ENCODE measurements at places on chromosomes 4 and X.

- DNase-seq = no peak
Measured at GRCh38 chrX:11619441-11619840, 46.3 kb downstream of the ARHGAP6 start.

GRCh38 chr4:84324303-84325245 is 174.5 kb downstream of the NKX6-1 start:
- no peak for DNase-seq

GRCh38 chr4:120316416-120316815 is 249.8 kb upstream of the MAD2L1 start:
- no peak for DNase-seq

GRCh38 chrX:11908371-11908770 is 150.3 kb downstream of the MSL3 start:
- DNase-seq = no peak

GRCh38 chr4:174444390-174444789 is 77.9 kb downstream of the HPGD start:
- DNase-seq = no peak

- DNase-seq = no peak
Measured at GRCh38 chr4:38162240-38162784, 202.1 kb downstream of the PTTG2 start.

DNA sequence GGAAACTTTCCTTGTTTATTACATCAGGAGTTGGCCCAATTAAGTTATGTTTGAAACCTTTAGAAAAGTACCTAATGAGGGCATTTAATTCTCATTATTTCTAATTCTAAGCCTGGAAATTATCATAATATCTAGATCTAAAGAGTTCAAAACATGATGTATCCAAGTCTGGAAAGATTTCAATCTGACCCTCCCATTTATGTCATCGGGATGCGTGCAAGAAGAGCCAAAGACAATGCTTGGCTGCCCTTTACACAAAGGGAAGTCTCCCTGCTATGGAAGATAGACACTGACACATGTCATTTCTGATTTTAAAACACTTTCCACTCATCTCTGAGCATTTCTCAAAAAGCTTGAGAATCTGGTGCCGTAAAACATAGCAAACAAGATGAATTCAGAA is 222.4 kb downstream of the ANTXR2 start:
- DNase-seq = no peak

- DNase-seq = no peak
Measured at GRCh38 chrX:42708222-42708621, 69.7 kb downstream of the PPP1R2C start.

DNA sequence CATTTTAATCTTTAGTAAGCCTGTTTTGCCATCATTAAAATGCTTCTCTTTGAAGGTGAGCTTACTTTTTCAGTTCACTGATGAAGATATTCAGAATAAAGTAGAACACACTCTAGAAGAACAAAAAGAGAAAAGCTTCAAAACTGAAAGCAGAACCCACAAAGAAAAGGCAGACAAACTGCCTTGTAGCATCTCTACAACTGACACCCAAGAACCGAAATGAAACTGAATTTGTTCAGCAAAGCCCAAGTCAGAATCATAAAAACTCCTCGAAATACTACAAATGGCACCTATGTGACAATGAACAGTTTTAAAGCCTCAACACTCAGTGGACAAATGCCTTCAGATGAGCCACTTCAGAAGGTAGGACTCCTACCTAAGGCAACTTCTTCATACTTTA is 83.6 kb downstream of the MAML3 start:
- no peak for DNase-seq

- DNase-seq = no peak
Measured at GRCh38 chrX:26952213-26952612, 510.9 kb downstream of the PPP4R3C start.

DNA sequence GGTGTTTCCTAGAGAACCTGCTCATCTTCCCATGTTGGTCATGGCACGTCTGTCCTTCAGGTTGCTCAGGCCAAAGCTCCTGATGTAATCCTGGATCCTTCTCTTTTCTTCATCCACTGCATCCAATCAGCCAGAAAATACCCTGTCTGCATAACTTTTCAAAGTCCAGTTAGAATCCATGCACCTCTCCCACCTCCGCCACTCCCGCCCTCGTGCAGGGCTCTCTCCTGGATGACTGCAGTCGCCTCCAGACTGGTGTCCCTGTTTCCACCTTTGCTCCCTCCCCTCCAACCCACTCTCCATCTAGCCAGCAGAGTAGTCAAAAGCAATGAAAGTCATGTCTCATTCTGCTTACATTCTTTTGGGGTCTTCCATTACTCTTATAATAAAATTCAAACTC is 16.0 kb downstream of the CNGA2 start:
- DNase-seq = no peak

GRCh38 chr4:13540446-13541175 is 3.7 kb downstream of the NKX3-2 start:
- DNase-seq = no peak

- DNase-seq = no peak
Measured at GRCh38 chrX:119093991-119094735, 21.4 kb downstream of the CT47C1 start.

DNA sequence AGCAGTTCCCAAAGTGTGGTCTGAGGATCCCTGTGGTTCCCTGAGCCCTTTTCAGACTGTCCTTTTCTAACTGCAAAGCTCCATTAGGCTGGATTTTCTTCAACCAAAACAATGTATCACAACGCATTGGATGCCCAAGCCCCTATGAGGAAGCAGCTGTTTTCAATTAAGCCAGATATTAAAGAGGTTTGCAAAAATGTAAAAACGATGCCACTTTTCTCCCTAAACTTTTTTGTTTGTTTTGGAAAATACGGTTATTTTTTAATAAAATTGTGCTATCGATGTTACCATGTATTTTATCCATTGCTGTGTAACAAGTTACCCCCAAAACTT is 170.4 kb upstream of the BCOR start:
- no peak for DNase-seq

GRCh38 chr4:73451981-73452747 is 16.1 kb downstream of the AFP start:
- no peak for DNase-seq

DNA sequence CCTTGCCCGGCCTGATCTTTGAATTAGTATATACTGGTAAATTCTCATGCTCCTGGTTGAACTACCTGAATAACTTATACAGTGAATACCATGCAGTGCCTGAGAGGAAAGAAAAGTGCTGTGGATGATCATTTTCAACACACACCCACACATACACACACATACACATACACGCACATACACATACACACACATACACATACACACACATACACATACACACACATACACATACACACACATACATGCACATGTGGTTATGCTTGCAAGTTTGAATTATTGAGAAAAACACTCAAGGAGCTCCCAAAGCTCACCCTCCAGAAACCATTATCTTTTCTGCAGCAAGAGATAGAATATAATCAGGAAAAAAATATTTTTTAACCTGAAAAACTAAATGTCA is 366.9 kb upstream of the RASGEF1B start:
- no peak for DNase-seq

DNA sequence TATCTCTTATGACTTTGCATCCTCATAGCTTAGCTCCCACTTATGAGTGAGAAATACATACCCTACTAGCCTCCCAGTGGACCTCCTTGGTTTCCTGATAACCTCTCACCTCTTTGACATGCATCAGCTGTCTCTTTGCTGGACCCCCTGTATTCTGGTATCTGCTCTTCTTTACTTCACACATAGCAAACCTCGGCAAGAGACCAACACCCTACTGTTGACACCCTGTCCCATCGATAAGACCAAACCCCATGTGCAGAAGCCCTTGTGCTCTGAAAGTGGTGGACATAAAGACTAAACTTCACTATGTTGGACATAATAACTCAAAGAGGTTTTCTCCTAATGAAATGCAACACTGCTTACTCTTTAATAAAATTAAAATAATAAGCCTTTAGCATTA is 75.7 kb downstream of the RNF150 start:
- no peak for DNase-seq

DNA sequence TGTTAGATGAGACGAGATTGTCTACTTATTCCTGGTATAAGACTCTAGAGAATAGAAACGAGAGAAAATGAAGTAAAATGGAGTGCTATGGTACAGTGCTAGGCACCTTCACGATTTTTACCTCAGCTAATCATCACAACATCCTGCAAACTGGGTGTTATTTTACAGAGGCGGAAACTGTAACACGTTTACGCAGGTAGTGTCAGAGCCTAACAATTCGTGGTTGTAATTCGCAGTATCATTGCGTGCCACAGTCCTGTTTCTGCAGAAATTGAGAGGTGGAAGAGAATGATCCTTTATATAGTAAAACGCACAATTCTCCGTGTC is 383 bp upstream of the TBC1D19 start:
- DNase-seq = no peak

DNA sequence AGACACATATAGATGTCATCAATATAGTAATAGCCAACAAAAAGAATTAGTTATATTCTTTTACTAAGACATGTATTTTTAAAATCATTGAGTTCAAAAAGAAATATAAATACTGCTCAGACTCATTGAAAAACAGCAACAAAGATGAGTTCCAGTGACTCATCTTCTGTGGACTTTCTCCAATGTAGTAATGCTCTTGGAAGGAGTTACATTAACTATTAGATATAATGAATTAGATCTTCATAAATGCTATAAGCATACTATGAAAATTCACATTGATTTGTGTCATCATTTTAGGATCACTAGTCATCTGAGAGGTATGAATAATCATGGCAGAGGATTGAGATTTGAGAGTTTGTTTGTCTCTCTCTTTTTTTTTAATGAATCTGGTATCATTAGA is 547.8 kb upstream of the PCDH7 start:
- DNase-seq = no peak

DNA sequence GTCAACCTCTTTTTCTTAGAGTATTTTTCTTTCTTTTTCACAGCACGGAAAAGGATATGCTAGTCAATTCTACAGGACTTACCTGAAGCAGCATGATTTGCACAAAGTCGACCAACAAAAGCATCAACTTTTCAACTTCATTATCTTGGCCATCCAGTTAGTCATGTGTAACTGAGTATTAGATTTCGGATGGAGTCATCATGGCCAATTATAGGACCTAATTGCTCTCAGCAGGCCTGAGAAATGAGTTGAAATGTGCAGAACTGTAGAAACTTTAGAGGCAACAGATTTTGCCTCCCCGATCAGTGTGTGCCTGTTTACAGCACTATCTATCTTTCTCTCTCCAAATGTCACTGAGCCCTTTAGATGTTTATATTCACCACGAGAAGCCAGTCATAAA is 41.0 kb downstream of the PCDH10 start:
- no peak for DNase-seq

DNA sequence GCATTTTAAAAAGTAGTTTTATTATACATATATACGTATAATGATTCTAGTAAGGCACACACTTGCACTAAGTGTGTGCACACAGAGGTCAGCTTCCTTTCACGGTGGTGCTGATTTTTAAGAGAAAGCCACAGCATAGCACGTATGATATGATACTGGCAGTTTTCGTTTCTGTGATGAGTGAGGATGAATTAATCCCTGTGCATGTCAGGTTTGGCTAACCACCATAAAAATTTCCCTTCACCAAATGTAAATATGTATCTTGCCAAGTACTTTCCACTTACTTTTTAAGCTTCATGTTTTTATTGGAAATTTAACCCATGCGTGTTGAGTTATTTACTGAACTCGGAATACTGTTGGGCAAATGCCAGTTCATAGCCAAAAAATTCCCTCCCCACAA is 84.6 kb downstream of the SYNPO2 start:
- no peak for DNase-seq

- DNase-seq = no peak
Measured at GRCh38 chrX:132741689-132742088, 216.7 kb downstream of the HS6ST2 start.

DNA sequence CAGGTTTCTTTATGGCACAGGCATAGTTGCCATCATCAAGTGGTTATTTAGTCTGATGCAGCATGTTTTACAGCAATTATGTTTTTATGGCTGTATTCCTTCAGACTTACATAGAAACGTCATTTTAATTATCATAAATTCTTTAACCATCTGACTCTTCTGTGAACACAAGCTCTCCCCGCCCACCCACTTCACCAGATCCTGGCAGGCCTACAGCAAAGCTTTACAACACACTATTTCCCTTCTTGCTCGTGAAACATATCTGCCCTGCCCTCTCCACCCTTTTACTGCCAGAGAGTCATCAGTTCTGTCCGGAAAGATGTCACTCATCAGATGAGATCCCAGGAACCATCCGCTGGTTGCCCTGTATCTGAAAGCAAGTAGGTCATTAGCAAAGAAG is 120.5 kb downstream of the HS6ST2 start:
- DNase-seq = no peak

DNA sequence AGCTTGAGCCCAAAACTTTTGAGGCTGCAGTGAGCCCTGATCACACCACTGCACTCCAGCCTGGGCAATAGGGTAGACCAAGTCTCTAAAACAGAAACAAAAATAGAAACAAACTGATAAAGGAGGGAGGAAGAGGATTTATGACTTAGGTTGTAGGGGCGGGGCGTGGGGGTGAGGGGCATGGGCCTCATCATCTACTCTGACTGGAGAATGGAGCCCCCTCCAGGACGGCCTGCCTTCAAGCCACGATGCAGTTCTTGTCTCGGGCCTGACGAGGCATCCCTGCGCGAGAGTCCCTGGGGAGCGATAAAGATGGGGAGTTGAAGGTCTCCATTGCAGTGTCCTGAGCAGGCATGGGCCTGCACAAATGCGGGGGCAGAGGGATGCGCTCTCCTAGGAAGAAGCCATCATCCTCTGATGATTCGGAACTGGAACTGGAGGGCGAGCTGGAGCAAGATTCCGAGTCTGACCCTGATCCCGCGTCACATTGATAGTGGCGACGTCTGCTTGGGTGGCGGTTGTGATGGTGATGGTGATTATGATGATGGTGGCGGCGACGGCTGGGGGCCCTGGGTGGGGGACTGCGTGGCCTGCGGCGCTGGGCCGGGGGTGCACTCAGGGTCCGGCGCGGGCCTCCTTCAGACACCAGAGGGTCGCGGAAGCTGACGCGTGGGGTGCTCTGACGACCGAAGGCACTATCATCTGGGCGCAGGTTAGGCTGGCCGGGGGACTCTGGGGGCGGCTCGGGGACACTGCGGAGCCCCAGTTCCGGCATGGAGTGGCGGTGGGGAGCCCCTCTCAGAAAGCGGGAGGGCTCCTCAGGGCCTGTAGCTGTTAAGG is 4.0 kb downstream of the PLP2 start:
- no peak for DNase-seq

DNA sequence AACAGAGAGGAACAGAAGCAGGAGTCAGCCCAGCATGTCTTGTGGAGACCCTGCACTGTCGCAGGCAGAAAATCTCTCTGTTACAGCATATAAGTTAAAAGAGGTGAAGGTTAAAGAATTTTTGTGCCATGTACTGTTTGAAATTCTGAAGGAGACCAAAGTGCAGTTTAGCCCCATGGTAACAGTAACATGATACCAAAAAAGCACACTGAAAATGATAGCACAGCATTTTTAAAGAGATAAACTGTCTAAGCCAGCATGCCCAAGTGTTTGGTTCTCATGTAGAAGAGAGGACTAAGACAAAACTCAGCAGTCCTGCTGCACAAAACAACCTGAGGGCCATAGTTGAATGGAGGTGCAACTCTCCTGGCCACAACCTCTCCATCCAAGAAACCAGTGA is 41.9 kb upstream of the PARM1 start:
- no peak for DNase-seq

GRCh38 chr4:25938787-25939186 is 24.8 kb downstream of the SMIM20 start:
- DNase-seq = peak; percentile 65
